ENCODE measurements at places on chromosomes 2 and 18. TPM values are rescaled to one million over a fixed set of nuclear protein-coding genes. Genes with fewer than 3 reads are reported as not detected.

DNA sequence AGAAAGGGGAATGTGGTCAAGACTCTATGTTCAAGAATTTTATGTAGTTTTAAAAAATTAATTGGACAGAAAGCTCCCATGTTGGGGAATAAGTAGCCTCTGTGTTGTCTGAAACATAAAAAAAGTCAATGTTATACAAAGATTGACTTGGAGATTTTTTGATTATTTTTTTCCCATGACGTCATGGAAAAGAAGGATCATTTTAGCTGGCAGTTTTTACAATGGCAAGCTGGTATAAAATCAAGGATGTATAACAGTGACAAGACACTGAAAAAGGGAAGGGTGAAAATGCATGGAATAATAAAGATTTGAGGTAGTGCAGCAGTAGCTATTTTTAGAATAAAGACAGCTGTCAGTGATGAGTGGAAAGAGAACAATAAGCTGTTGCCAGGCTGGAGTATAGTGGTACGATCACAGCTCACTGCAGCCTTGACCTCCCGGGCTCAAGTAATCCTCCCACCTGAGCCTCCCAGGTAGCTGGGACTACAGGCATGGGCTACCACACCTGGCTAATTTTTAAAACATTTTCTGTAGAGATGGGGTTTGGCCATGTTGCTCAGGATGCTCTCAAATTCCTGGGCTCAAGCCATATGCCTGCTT is 9.2 kb downstream of the SLC39A10 start:
- no peak overlapping the region for H3K27ac ChIP-seq
- H3K4me3 ChIP-seq = no peak overlapping the region
- peaks cover 28% of the 10 kb centered on the region for H3K4me1 ChIP-seq
- H3K36me3 ChIP-seq = no peaks in the 10 kb centered on the region
- DNase-seq = no peak
- H3K27me3 ChIP-seq = no peaks in the 10 kb centered on the region

- no peak for DNase-seq
- H3K4me1 ChIP-seq = peaks cover 5% of the 10 kb centered on the region
- H3K36me3 ChIP-seq = no peaks in the 10 kb centered on the region
- H3K27ac ChIP-seq = no peak overlapping the region
- peaks cover 66% of the 10 kb centered on the region for H3K27me3 ChIP-seq
These were observed 19.7 kb upstream of the GNAL start for GRCh38 chr18:11669271-11669947.

GRCh38 chr18:23281626-23282436 is 146.5 kb downstream of the CABLES1 start:
- H3K27me3 ChIP-seq = no peaks in the 10 kb centered on the region
- no peak overlapping the region for H3K27ac ChIP-seq
- peaks cover 5% of the 10 kb centered on the region for H3K4me1 ChIP-seq
- no peak overlapping the region for H3K4me3 ChIP-seq
- H3K36me3 ChIP-seq = no peaks in the 10 kb centered on the region
- DNase-seq = no peak

- no peaks in the 10 kb centered on the region for H3K36me3 ChIP-seq
- no peak overlapping the region for H3K27ac ChIP-seq
- no peaks in the 10 kb centered on the region for H3K27me3 ChIP-seq
- peaks cover 16% of the 10 kb centered on the region for H3K4me1 ChIP-seq
- no peak overlapping the region for H3K4me3 ChIP-seq
These were observed 184.7 kb downstream of the SMAD7 start for GRCh38 chr18:48766026-48766425.

GRCh38 chr2:42493468-42494354 is at the start of gene KCNG3:
TSS of gene KCNG3 (minus strand) at chr2:42493982. CDS start at chr2:42493501, 481 bp downstream.
- H3K36me3 ChIP-seq = no peaks in the 10 kb centered on the region
- H3K4me1 ChIP-seq = peaks cover 4% of the 10 kb centered on the region
- peak; percentile 54 for DNase-seq
- H3K27ac ChIP-seq = peak within 1 kb of the TSS; percentile 81
- peak within 1 kb of the TSS; percentile 94 for H3K4me3 ChIP-seq

- no peak overlapping the region for H3K4me3 ChIP-seq
- no peak for DNase-seq
- peaks cover 14% of the 10 kb centered on the region for H3K4me1 ChIP-seq
- no peaks in the 10 kb centered on the region for H3K36me3 ChIP-seq
- peaks cover 8% of the 10 kb centered on the region for H3K27me3 ChIP-seq
These were observed 42.6 kb upstream of the HNRNPA3 start for GRCh38 chr2:177169810-177170514.

DNA sequence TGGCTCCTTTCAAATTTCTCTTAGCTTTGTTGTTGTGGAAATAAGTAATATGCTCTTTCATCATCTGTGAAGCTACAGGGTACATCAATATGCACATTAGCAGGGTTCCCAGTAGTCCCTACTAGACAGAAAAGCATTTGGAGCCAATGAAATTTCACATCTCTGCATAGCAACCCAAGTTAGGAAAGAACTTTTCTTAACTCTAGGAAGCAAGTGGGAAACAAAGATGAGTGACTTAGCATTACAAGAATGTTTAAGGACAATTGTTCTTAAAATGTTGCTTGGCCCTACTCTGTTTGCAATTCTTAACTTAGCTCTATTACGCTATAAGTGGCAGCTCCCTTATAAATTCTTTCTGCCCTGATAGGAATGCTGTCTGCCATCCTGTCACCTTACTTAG is 39.6 kb downstream of the ZEB2 start:
- H3K27ac ChIP-seq = no peak overlapping the region
- H3K4me1 ChIP-seq = peaks cover 3% of the 10 kb centered on the region
- H3K4me3 ChIP-seq = no peak overlapping the region
- peaks cover 5% of the 10 kb centered on the region for H3K27me3 ChIP-seq
- DNase-seq = no peak

DNA sequence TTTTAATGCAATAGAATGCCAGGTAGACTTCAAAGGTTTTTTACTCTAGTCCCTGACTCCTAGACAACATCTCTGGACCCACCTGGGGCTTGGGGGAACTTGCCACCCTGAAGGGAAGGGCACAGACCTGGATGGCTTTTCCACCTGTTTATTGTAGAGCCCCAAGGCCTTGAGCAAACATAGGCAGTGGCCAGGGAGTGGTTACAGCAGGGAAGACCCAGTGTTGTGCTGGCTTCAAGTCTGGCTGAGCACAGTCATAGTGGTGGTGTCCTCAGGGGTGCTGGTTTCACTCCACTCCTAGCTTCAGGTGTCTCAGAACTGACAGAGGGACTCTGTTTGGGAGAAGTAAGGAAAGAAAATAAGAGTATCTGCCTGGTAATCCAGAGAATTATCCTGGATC is 5.5 kb upstream of the SRD5A2 start:
- peaks cover 1% of the 10 kb centered on the region for H3K4me1 ChIP-seq
- H3K27ac ChIP-seq = no peak overlapping the region
- H3K36me3 ChIP-seq = peaks cover 4% of the 10 kb centered on the region
- DNase-seq = no peak

- no peaks in the 10 kb centered on the region for H3K36me3 ChIP-seq
- no peaks in the 10 kb centered on the region for H3K4me1 ChIP-seq
- no peak overlapping the region for H3K27ac ChIP-seq
- no peaks in the 10 kb centered on the region for H3K27me3 ChIP-seq
These were observed 1459.9 kb upstream of the CELF4 start for GRCh38 chr18:39025531-39025930.

GRCh38 chr18:42839408-42839807 is 276.1 kb downstream of the RIT2 start:
- H3K4me1 ChIP-seq = no peaks in the 10 kb centered on the region
- H3K27ac ChIP-seq = no peak overlapping the region
- no peaks in the 10 kb centered on the region for H3K36me3 ChIP-seq
- H3K27me3 ChIP-seq = no peaks in the 10 kb centered on the region
- no peak for DNase-seq

GRCh38 chr2:41967476-41968181 is 80.2 kb upstream of the PKDCC start:
- no peak overlapping the region for H3K4me3 ChIP-seq
- H3K27ac ChIP-seq = no peak overlapping the region
- peaks cover 5% of the 10 kb centered on the region for H3K36me3 ChIP-seq
- no peak for DNase-seq
- H3K27me3 ChIP-seq = peaks cover 12% of the 10 kb centered on the region

DNA sequence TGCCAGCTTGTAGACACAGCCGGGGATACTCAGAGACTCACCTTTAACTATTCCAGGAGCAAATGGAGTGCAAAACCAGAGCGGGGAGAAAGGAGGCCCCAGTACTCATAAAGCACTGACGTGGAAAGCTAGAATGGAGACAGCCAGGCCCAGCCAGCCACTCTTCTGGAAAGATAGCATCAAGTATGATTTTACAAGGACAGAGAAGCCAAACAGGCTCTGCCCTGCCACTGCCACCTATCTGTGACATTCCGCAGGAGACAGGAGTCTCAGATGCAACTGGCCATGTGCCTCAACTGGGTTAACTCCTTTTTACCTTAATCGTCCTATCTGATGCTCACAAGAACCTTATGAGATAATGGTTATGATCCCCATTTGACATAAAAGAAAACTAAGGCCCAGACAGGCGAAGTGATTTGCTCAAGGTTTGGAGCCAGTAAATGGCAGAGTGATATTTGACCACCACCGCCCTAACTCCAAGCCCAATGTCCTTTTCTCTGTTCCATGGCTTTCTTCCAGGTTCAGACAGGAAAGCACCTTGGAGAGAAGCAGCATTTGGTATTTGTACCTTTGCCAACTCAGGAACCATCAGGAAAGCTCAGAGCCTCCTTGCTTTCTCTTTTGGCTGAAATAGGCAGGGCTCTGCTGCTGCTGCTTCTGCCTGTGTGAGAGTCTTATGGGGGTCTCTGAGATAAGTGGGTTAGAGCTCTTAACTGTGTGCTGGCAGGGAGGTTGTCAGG is 15.6 kb downstream of the KIF3C start:
- H3K36me3 ChIP-seq = no peaks in the 10 kb centered on the region
- H3K27ac ChIP-seq = no peak overlapping the region
- H3K4me3 ChIP-seq = no peak overlapping the region
- no peak for DNase-seq

DNA sequence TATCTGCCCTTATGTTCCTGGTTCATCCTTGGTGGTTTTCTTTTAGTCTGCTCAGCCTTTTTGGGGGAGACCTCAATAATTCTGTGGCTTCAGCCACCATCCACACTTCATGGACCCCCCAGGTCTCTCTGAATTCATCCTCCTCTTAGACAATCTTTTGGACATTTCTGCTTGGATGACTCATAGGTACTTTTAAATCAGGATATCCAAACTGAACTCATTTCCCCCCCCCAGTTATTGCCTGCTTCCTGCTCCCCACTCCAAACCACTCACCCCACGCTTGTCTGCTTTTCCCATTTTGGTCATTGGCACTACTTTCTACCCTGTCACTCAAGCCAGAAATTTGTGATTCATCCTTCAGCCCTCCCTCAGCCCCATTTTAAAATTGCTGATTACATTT is 78.5 kb downstream of the TANC1 start:
- no peak overlapping the region for H3K4me3 ChIP-seq
- H3K4me1 ChIP-seq = no peaks in the 10 kb centered on the region
- H3K27me3 ChIP-seq = peaks cover 9% of the 10 kb centered on the region
- no peak overlapping the region for H3K27ac ChIP-seq

DNA sequence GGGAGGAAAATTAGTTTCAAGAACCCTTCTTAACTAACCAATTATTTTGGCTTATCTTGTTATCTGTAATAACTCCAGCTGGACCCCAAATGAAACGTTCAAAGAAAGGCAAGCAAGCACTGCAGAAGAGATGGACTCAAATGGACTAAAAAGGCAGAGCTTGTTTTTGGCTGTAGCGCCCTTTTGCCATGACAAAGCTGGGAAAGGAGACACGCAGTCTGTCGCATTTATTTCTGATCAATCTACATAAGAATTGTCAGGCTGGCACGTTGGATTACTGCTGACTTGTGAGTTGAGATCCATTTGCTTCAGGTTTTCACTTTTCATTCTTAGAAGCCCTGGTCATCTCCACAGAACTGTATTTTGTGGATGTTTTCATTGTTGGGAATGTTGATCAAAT is 402.9 kb downstream of the TMEM182 start:
- no peaks in the 10 kb centered on the region for H3K27me3 ChIP-seq
- no peak overlapping the region for H3K27ac ChIP-seq
- no peak overlapping the region for H3K4me3 ChIP-seq
- H3K36me3 ChIP-seq = no peaks in the 10 kb centered on the region
- H3K4me1 ChIP-seq = no peaks in the 10 kb centered on the region
- no peak for DNase-seq

DNA sequence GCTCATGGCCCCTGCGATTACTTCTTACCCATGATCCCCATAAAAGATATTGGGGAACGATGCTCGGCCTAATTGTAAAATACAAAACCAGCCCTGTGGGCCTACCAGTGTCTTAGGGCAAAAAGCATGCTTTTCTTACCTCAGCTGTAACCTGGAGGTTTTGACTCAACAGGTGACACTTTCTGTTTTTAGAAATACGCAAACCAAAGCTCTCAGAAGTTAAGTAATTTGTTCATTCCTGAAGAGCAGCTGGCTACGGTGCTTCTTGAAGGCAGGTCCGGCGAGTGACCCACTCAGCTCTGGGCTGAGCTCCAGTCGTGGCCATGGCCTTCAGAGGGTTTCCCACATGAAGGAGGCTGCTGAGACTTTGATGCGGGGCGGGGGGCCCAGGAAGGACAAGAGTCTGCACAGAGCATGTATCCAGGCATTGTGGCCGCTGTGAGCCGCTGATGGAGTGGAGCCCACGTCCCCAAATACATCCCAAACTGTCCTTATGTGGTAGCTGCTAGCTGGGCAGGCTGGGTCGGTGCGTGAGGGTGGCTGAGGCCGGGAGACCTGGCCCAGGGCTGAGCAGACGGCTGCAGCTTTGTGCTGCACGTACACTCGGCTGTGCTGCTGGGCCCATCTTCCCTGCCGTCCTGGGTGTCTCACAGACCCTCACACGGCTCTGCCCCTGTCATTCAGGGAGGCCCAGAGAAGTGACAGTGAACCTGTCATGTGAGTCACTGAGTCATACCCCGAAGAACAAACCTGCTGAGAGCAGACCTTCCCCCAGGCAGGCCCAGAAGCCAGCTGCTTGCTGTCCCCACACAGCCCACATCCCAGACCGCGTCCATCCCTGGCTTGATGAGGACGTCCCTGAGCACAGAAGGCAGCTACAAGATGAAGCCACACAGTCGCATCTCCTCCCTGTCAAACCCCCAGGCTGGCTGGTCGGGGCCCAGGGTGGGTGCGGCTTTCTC is 34.1 kb downstream of the ITGB1BP1 start:
- H3K4me3 ChIP-seq = no peak overlapping the region
- H3K4me1 ChIP-seq = peaks cover 2% of the 10 kb centered on the region
- no peaks in the 10 kb centered on the region for H3K27me3 ChIP-seq
- DNase-seq = no peak

The REG3A gene
- not detected for total RNA-seq

The USP37 gene
- 27.7 TPM for total RNA-seq

The TCF4 gene
- total RNA-seq = 4.8 TPM

The IL18R1 gene
- total RNA-seq = 17.4 TPM

The DPP10 gene
- not detected for total RNA-seq
